ENCODE measurements at places on chromosomes 6 and 20.

GRCh38 chr6:29861521-29862255 lies 34.1 kb downstream of the HLA-G start:
- DNase-seq, result no peak

DNA sequence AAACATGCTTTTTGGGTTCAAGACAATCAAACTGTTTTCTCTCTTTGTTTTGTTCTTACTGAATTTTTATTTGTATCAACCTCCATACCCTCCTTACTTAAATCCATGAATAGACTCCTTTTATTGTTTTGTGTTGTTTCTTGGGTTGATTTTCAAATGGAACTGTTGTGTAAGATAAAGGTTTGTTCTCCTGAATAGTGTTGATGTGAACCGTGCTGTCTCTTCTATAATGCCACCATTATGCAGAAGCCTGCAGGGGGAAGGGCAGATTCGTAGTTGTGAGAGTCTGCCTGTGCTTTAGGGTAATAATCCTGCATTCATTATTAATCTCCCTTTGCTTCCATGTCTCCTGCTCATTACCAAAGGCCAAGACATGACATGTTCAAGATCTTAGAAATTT lies 105.9 kb downstream of the CDKAL1 start:
- DNase-seq, result peak; percentile 43

DNA sequence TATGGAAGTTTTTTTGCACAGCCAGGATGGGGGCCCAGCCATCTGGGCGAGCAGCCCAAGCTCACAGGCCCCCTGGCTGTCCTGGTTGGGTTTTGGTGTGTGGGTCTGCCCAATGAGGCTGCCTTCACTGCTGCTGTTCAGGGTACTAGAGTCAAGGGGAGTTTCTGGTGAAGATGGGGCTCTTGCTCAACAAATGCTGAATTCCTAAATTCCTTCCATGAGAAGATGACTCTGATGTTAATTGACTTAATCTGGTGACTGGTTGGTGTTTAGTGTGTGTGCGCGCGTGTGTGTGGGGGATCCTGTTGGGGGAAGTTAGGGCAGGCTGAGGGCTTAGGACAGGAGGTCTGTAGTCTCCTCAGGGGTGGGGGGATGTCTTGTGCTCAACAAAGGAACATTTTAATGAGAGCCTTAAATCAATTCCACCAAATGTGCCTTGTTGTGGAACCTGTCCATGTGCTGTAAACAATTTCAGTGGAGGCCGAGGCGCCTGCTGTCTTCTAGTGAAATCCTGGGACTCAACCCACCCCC lies 1.9 kb downstream of the PTK7 start:
- peak; percentile 25 for DNase-seq

- no peak for DNase-seq
Observed at GRCh38 chr6:167255918-167256553, 35.1 kb upstream of the UNC93A start.

- no peak for DNase-seq
Observed at GRCh38 chr6:33018904-33019303, 9.5 kb upstream of the HLA-DOA start.

Measured in eye (tissue), 1 donor.